H4 (cell line): ENCODE measurements at places on chromosomes 11 and 22.

DNA sequence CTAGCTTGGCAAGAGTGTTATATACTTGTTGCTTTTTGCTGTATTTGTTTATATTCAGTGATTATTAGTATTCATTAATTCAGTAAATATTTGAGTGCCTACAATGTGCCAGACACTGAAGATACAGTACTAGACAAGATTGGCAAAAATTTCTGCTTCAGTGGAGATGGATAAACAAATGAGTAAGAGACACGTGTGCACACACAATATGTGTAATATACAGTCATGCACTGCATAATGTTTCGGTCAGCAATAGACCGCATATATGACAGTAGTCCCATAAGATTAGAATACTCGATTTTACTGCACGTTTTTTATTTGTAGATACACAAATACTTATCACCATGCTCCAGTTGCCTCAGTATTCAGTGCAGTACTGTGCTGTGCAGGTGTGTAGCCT, 104.9 kb upstream of the GAL start:
- no peak for DNase-seq

- DNase-seq: no peak
Observed at GRCh38 chr11:114315749-114316368, 19.7 kb downstream of the NNMT start.

DNA sequence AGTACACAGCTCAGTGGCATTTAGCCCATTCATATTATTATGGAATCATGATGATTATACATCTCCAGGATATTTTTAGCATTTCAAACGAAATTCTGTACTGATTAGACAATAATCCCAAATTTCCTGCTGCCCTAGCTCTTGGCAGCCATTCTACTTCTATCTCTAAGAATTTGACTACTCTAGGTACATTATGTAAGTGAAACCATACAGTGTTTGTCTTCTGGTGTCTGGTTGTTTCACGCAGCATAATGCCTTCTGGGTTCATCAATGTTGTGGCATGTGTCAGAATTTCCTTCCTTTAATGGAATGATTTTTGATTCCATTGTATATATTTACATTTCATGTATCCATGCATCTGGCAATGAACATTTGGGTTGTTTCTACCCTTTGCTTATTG, 517.7 kb downstream of the ETS1 start:
- no peak for DNase-seq

DNA sequence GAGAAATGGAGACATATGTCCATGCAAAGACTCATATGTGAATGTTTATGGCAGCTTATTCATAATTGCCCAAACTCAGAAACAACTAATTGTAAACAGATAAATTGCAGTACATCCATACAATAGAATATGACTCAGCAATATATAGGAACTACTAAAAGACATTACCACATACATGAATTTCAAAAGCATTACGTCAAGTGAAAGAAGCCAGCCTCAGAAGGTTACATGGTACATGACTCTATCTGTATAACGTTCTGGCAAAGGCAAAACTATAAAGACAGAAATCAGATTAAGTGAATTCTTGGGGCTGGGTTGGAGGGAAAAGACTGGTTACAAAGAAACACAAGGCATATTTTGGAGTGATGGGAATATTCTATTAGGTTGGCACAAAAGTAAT, 7.2 kb downstream of the KCTD21 start:
- no peak for DNase-seq

- no peak for DNase-seq
Observed at GRCh38 chr11:20277014-20277413, 86.5 kb upstream of the HTATIP2 start.
